ENCODE measurements at places on chromosomes 3 and 15.

GRCh38 chr3:60844256-60844655, 407.0 kb downstream of the FHIT start:
- no peak for DNase-seq

DNA sequence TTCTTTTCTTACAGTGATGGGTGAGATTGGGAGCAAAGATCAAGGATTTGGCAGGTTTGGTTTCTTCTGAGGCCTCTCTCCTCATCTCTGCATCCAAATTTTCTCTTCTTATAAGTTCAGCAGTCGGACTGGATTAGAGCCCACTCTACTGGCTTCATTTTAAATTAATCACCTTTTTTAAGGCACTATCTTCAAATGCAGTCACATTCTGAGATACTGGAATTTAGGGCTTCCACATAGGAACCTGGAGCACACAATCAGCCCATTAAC, 56.5 kb upstream of the PLSCR4 start:
- DNase-seq, result no peak

- DNase-seq, result no peak
These were observed 32.2 kb downstream of the LIPC start for GRCh38 chr15:58463815-58464650.

- no peak for DNase-seq
These were observed 7.0 kb downstream of the CHST14 start for GRCh38 chr15:40477642-40478327.

GRCh38 chr3:139127101-139127500, 82.4 kb upstream of the PRR23C start:
- DNase-seq, result no peak

DNA sequence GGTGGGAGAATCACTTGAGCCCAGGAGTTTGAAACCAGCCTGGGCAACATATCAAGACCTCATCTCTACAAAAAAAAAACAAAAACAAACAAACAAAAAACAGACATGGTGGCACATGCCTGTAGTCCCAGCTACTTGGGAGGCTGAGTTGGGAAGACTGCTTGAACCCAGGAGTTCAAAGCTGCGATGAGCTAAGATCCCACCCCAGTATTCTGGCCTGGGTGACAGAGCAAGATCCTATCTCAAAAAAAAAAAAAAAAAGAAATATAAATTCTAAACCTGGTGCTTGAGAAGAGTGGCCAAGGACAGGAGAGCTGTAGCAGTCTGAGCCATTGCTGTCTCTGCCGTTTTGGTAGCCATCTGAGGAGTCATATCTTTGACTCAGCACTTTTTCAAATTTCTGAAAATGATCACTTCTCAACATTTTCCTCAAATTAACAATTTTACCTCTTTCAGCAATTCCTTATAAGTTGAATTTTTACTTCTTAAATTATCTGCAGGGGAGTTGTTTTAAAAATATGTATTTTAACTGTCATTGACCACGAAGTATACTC, 3.6 kb upstream of the DENND4A start:
- no peak for DNase-seq

DNA sequence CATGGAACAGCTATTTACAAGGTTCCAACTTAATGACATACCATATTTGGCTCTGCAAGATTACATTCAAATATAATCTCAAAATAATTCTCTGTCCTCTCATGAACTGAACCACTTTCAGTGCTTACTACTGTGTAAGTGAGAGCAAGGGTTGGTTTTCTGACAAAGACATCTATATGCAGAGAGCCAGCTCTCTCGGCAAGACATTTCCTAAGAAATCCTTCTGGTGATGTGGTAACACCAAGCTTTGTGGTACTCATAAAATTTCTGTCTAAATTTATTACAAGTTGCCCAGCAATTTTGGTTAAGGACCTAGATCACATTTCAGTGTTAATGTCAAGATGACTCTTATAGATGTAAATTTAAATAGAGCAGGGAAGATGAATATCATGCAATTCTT, 184.9 kb downstream of the GAP43 start:
- no peak for DNase-seq

Measured in D341Med (cell line).